SIG-M5 (cell line): ENCODE measurements at places on chromosomes 6 and 20.

DNA sequence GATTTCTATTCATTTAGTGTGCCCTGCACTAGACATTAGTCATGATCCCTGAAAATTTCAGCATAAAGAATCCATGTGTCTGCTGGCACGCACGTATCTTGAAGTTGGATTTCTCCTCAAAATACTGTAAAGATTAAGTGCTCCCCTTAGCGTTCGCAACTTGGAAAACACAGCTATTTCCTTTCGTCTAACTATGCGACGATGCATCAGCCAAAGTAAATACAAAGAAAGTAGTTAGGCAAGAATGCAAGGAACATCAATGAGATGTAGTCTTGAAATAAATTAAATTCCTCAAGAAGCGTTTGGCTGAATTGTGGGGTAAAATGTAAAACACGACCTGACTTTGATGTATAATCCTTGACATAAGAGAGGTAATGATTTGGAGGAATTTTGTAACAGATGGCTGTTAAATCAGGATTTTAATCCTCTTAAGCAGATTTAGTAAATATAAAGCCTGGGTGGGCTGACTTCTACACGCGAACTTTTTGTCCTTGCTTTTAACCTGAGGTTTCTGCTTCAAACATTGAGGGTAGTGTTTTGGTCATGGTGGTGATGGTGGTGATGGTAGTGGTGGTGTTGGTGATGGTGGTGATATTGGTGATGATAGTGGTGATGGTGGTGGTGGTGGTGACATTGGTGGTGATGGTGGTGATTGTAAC, 88.2 kb downstream of the FOXF2 start:
- DNase-seq = no peak

- DNase-seq = peak; percentile 74
Measured at GRCh38 chr6:137927777-137928218, 60.7 kb downstream of the TNFAIP3 start.

GRCh38 chr6:35149891-35150566, 8.9 kb upstream of the TCP11 start:
- no peak for DNase-seq

GRCh38 chr6:128417698-128418097, 102.7 kb downstream of the PTPRK start:
- DNase-seq = no peak

DNA sequence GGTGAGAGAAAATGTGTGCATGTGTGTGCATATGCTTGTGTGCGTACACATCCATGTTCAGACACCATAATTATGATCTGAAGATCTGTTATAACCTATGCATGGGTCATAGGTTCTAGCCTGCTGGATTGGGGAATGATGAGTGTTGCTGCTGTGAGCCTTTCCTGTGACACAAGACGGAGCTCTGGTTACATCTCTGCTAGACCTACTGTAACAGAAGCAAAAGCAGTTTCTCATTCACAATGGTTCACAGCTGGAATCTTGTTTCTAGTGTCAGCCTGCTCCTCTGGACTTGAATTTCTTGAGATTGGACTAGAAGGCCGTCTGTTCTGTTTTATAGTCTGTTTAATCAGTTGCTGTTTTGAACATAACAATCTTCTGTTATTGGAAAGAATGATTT, 40.1 kb downstream of the DEFB114 start:
- no peak for DNase-seq

DNA sequence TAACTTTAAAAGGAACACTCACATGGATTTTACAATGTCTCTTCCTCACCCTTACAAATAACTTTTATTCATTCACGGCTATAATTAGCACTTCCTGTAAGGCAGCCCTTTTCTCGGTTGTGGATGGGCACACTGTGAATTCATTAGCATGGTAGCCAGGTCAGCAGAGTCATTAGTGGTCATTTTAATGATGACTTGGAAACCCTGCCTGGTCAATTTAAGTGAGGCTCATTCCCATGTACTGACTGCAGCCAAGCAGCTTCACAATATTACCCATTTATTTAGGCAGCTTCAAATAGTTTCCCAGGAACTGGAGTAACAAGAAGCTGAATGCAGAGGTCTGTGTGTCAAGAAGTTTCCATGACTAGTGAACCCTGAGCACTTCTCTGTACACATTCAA, 248.8 kb downstream of the KHDC1L start:
- no peak for DNase-seq

DNA sequence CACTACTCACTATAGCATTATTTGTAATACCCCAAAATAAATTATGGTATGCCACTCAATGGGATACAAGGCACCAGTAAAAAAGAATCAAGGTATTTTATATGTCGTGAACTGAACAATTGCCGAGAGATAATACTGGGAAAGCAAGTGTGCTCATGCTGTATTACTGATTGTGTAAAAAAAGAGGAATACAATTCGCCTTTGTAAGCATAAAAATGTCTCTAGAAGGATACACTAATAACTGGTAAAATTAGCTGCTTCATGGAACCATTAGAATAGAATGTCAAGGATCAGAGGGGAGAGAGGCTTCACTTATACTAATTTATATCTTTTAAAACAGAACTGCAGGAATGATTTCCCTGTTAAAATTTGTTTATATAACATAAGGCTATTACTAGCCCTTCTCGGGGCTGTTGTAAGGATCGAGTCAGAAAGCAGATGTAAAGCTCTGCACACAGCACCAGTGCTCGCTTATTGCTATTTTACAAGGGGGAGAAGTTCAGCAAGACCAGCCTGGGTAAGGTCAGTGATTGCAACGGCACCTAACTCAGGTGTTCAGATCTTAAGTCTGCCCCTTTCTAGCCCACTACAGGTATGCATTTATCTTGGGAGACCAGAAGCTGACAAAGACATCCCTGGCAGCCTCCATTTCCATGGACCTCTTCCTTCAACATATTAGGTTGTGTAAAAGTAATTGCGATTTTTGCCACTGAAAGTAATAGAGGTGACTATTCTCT, 61.6 kb downstream of the MYH7B start:
- DNase-seq = no peak

GRCh38 chr20:64229507-64230061, 26.0 kb upstream of the PCMTD2 start:
- no peak for DNase-seq

- DNase-seq = no peak
Measured at GRCh38 chr6:21100991-21101390, 492.6 kb upstream of the SOX4 start.

DNA sequence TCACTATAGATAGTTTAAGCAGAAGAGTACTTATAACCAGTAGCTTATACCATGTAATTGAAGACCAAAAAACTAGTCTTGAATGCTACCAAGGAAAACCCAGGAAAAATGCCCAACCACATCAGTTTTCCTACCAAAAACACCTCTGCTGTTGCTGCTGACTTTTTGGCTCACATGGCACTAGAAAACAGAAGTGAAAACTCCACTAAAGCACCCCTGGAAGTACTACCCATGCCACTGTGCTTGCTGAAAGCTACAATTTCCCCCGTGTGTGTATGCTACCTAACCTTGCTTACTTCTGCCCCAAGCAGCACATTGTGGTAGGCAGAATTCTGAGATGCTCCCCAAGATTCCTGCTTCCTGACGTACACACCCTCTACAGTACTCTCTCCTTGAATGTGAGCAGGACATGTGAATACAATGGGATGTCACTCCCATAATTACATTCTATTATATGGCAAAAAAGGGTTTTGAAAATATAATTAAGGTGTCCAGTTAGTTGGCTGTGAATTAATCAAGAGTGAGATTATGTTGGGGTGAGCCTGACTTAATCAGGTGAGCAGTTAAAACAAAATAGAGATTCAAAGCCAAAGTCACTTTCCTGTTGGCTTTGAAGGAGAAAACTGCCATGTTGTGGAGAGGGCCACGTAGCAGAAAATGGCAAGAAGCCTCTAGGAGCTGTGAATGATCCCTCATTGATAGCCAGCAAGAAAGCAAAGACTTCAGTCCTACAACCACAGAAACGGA, 209.8 kb upstream of the MARCKS start:
- no peak for DNase-seq

- DNase-seq = no peak
Measured at GRCh38 chr6:81138236-81138635, 614.2 kb downstream of the TENT5A start.

GRCh38 chr20:2775139-2775538, 25.3 kb downstream of the CPXM1 start:
- DNase-seq = no peak

- DNase-seq = no peak
Measured at GRCh38 chr20:18363708-18364107, 75.4 kb downstream of the ZNF133 start.

DNA sequence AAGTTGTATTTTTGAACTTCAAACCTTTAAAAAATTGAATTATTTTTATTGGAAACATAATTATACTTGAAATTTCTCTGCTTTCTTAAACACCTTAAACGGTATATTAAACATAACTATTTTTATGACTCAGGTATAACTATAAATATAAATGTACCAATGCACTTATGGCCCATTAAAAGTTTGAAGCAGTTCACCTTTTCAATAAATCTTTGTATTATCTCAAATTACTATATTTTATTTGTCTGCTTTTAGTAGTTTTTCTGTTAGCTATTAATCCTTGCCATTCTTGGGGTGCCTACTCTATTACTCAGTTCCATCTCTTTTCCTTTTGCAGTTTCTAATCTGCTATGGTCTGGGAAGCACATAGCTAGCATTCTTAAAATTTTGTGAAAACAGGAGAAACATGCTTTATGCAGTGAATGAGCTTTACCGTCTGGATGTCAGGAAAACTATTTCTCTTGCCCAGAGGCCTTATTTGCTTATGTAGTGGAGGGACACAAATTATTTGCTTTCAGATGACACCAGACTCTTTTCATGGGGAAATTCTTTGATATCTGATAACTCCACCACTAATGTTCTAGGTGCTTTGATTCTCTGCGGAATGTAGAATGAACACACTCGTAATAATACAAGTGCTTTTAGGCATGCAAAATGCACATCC, 378.9 kb upstream of the CITED2 start:
- no peak for DNase-seq

- DNase-seq = no peak
Measured at GRCh38 chr6:119609865-119610264, 260.3 kb upstream of the MAN1A1 start.

GRCh38 chr20:44198872-44199271, 11.7 kb downstream of the OSER1 start:
- no peak for DNase-seq

- DNase-seq = no peak
Measured at GRCh38 chr20:59455402-59456341, 148.7 kb upstream of the PHACTR3 start.

GRCh38 chr6:69232911-69233448, 563.8 kb downstream of the LMBRD1 start:
- DNase-seq = no peak

DNA sequence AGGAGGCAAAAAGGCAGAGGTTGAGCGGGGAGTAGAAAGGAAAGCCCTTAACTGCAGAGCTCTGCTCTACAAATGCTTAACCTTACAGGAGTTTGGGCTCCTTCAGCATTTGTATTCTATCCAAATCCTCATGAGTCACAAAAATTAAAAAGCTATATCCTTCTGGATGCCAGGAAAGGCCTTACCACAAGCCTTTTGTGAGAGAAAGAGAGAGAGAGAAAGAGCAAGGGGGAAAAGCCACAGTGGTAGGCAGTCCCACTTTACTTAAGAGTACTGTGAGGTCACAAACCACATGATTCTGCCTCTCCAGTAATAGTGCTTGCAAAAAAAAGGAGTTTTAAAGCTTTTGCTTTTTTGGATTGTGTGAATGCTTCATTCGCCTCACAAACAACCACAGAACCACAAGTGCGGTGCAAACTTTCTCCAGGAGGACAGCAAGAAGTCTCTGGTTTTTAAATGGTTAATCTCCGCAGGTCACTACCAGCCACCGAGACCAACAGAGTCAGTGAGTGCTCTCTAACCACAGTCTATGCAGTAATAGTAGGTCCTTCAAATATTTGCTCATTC, at the start of gene RUNX2:
Gene RUNX2, plus strand, starts transcription at position 375 of the 567 bp plus-strand sequence. CDS start 397 bp downstream, outside the sequence.
- no peak for DNase-seq

DNA sequence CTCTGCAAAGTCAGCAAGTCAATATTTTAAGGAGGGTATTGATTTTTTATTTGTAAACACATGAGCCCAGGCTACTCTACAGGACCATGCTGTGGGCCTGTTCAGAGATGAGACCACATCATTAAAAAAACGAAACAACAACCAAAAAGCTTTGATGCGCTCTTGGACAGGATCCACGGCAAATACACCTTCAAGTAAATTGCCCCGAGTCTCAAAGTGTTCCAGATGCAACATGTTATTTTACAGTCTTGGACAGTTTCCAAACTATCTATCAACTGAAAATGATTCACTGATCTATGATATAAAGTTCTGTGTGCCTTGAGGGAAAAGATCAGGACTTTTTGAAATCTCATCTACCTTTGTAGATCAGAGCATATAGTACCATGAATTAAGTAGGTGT, 25.8 kb upstream of the CARMIL1 start:
- DNase-seq = no peak

- DNase-seq = no peak
Measured at GRCh38 chr20:39214828-39215227, 252.7 kb downstream of the DHX35 start.

DNA sequence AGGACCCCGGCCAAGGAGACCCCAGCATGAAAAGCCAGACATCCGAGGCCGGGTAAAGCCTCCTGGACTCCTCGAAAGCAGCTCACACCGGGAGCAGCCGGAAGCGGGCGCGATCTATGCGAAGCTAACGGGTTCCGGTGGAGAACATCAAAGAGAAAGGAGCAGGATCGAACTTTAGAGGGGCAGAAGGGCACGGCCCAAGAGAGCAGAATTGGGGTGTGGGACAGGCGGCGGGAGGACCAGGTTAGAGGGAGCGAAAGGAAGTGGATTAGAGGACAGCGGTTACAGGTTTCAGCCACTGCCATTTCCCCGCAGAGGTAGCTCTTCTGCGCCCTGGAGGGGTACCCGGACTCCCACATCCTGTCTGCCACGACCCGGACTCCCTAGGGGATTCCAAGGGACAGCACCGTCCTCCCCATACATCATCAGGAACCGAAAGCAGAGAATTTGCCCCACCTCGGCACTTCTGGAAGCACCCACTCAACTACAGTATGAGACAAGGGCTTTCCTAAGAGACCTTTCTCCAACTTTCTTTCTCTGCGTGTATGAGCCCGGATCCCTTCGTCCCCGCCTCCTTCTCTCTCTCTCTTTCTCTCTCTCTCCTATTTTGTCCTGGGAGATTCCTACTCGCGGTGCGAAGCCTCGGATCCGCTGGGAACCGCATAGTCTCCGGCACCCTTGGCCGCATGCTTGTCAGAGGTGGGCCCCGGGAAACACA, 507 bp upstream of the VGLL2 start:
- no peak for DNase-seq
